Lung microvascular endothelial cell (primary cell): ENCODE measurements at places on chromosomes 16 and 17. TPM values are rescaled to one million over a fixed set of nuclear protein-coding genes. Genes with fewer than 3 reads are reported as not detected.

Gene TBC1D3I
- under 0.01 and 0.22 TPM in 2 replicates for total RNA-seq

GRCh38 chr17:80092959-80093358 is 8.4 kb upstream of the GAA start:
- DNase-seq: no peak

- DNase-seq: peak; percentile 31
Measured at GRCh38 chr17:15464231-15464985, 3.0 kb downstream of the CDRT4 start.

Gene CACNG1
- not detected in 2 replicates for total RNA-seq

Gene KRTAP3-2
- total RNA-seq: not detected in 2 replicates

Gene KRT39
- not detected in 2 replicates for total RNA-seq

- DNase-seq: no peak
Measured at GRCh38 chr17:55458287-55458900, 36.8 kb upstream of the MMD start.

GRCh38 chr16:89656435-89657121 is 930 bp downstream of the CHMP1A start:
- no peak for DNase-seq

Gene DCXR
- 35.5 and 37.7 TPM in 2 replicates for total RNA-seq

Gene MARVELD3
- total RNA-seq: 0.22 TPM in 1 of 2 replicates, not detected in the other

DNA sequence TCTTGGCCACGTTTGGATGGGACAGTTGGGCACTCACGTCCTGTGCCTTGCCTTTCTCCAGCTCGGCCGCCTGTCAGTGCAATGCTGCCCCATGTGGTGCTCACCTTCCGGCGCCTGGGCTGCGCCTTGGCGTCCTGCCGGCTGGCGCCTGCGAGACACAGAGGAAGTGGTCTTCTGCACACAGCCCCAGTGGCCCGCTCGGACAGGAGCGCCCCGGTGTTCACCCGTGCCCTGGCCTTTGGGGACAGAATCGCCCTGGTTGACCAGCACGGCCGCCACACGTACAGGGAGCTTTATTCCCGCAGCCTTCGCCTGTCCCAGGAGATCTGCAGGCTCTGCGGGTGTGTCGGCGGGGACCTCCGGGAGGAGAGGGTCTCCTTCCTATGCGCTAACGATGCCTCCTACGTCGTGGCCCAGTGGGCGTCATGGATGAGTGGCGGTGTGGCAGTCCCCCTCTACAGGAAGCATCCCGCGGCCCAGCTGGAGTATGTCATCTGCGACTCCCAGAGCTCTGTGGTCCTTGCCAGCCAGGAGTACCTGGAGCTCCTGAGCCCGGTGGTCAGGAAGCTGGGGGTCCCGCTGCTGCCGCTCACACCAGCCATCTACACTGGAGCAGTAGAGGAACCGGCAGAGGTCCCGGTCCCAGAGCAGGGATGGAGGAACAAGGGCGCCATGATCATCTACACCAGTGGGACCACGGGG is 7.1 kb downstream of the ACSF3 start:
- DNase-seq: no peak

DNA sequence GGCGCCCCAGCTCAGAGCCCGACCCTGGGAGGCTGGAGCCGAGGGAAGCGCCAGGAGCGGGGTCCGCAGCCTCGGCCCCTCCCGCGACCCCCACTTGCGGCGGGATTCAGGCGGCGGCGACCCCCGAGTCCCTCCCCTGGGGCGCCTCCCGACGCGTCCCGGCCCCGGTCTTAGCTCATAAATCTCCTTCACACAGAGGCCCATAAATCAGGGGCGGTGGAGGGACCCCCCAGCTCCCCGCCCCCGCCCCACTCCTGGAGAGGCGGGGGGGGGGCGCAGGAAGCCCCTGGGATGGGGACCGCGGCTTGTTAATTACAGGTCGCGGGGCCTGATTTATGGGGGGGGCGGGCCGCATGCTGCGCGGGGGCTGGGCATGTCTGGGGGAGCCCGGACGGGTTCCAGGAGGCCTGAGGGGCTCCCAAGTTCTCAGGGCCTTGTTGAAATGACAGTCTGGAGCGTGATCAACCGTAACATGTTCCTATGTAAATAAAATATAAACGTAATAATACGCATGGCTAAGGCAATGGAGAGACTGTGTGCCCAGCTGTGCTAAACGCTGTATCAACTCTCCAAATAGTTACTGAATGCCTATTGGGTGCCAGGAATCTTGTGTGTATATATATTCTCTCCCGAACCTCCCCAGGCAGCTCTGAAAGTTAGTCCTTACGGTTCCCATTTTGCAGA is 10.0 kb upstream of the BHLHA9 start:
- no peak for DNase-seq

DNA sequence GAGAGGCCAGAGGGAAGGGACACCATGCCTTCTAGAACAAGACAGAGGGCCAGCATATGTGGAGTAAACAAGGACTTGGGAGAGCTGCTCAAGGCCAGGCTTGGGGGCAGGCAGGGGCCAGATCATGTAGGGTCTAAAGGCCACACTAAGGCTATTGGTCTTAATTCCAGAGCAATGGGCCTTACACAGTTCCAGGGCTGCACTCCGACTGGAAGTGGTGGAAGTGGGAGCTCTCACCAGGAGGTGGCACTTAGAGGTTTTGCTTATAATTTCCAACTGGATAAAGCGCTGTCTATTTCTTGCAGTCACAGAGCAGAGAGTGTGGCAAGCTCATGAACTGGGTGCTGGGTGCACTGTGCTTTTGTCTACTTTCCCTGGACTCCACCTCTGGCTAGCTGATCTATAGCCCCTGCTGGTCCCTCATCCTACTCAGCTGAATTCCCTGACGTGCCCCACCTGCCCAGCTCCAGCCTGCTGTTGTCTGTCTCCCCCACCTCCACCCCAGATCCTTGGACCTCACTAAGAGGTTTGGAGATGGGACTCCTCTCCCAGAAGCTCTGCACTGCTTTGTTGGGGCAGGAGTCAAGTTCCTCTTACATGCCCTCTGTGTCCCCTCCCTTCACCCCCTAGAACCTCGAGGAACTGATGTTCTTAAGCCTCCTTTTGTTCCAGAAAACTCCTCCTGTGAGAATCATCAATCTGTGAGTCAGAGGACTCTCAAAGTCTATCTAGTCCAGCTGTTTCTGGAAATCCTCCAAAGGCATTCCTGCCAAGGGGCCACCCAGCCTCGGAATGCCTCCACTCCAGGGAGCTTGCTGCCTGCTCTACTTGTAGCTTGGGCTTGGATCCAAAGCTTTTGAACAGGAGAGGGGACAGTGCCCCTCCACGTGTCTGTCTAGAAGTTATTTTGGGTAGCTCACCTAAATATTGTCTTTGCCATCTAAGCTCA is 48.1 kb upstream of the KSR1 start:
- DNase-seq: peak; percentile 32

Gene COPZ2
- 4.6 and 7.0 TPM in 2 replicates for total RNA-seq

GRCh38 chr17:64133546-64134215 is 3.7 kb upstream of the ERN1 start:
- peak; percentile 74 for DNase-seq

Gene RPS6KB1
- total RNA-seq: 17.7 and 24.2 TPM in 2 replicates

Gene EME1
- 0.79 and 1.5 TPM in 2 replicates for total RNA-seq

DNA sequence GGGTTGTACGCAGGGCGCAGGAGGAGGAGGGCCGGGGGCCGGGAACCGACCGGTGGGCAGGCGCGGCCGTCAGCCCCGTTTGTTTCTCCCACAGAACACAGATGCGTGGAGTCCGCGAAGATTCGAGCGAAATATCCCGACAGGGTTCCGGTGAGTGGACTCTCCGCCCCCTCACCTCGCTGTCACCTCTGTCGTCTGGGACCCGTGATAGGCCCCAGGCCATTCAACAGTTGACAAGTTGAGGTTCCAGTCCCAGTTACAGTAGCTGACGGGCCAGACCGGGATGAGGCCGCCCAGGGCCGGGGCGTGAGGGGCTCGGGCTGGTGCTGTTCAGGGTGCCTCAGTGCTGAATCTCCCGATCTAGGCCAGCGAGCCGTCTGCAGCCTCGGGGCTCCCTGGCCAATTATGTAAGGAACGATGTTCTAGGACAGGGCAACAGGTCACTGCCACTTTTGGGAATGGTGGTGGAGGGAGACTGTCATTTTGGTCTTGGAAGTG is 628 bp downstream of the GABARAPL2 start:
- peak; percentile 27 for DNase-seq

Gene PABPN1L
- not detected in 2 replicates for total RNA-seq

- DNase-seq: no peak
Measured at GRCh38 chr17:78242024-78242742, 10.8 kb downstream of the TMEM235 start.

- no peak for DNase-seq
Measured at GRCh38 chr17:44745301-44745700, 13.5 kb upstream of the ADAM11 start.

- no peak for DNase-seq
Measured at GRCh38 chr16:2331931-2332267, 8.6 kb downstream of the ABCA3 start.

Gene INCA1
- total RNA-seq: 0.22 and 0.40 TPM in 2 replicates

GRCh38 chr17:27514595-27515413 is 58.6 kb downstream of the KSR1 start:
- no peak for DNase-seq

GRCh38 chr16:79918916-79919315 is 318.4 kb upstream of the MAF start:
- no peak for DNase-seq
